ENCODE measurements at places on chromosomes 13 and 19.

GRCh38 chr19:53123400-53123799 is 9.3 kb downstream of the ZNF415 start:
- no peak for DNase-seq

DNA sequence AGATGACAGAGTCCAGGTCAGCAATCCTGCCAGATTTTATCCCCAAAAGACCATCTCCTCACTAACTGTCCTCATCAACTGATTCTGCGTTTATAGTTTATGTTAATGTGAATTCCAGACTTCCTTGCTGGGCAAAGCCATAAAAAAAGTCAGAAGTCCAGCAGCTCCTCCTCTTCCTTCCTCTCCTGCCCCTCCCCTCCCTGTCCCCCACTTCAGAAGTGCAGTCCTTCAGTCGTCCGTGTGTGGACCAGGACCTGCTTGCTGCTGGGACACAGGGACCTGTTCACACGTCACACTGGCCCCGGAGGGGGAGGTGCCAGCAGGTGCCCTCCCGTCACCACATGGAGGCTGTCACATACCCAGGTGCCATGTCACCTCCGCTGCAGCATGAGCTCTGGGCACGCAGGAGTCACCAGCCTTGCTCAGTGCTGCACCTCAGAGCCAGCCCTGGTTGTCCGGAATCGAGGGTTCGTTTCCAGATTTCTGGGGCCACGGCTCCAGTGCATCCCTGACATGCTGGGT is 4.0 kb upstream of the MCF2L start:
- no peak for DNase-seq

GRCh38 chr19:16571283-16571682 is 932 bp downstream of the SLC35E1 start:
- no peak for DNase-seq

DNA sequence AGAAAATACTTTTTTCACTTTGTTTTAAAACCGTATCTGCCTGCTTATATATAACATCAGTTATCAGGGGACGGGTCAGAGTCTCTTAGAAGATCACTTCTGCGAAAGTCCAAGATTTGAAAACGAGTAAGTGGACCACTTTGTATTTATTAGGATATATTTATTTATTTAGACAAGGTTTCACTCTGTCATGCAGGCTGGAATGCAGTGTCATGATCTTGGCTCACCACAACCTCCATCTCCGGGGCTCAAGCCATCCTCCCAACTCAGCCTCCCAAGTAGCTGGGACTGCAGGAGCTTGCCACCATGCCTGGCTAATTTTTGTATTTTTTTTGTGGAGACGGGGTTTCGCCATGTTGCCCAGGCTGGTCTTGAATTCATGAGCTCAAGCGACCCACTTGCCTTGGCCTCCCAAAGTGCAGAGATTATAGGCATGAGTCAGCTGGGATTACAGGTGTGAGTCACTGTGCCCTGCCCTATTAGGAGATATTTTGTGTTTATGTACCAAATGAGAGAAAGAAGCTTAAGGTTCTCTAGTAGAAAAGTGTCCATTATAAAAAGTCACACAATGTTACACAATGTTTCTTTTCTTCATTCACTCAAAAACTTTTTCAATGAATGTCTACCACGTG is 39.5 kb downstream of the RASL11A start:
- no peak for DNase-seq

GRCh38 chr19:51746731-51747130 is 4.9 kb downstream of the FPR1 start:
- DNase-seq = no peak

GRCh38 chr19:30144242-30144758 is 202.3 kb downstream of the URI1 start:
- DNase-seq = no peak

GRCh38 chr13:69601661-69602060 is 506.0 kb upstream of the ATXN8OS start:
- no peak for DNase-seq

DNA sequence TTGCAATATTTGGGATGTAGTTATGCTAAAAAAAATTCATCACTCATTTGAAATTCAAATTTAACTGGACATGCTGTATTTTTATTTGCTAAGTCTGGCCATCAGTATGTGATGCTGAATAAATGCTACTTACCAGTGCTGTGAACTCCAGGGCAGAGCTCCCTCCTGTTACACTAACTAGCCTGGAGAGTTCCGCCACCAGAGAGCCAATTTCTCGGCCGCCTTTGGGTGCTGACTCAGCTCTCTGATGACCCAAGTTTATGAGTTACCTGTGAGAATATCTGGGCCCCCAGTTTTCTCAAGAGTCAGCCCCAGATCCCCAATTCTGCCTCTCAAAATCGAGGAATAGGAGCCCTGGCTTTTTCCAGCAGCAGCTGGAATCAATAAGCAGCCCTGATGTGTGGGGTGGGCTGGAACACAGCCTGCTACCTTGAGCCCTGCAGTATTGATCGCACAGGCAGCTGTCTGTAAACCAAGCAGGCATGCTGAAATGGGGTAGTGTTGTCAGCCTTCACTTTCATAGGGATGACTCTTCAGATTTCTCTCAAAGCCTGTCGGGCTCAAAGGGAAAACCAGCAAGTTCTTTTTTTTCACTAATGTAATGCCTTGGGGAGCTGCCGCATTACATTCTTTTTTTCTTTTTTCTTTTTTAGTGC is 113.7 kb downstream of the DNAJC15 start:
- DNase-seq = no peak

DNA sequence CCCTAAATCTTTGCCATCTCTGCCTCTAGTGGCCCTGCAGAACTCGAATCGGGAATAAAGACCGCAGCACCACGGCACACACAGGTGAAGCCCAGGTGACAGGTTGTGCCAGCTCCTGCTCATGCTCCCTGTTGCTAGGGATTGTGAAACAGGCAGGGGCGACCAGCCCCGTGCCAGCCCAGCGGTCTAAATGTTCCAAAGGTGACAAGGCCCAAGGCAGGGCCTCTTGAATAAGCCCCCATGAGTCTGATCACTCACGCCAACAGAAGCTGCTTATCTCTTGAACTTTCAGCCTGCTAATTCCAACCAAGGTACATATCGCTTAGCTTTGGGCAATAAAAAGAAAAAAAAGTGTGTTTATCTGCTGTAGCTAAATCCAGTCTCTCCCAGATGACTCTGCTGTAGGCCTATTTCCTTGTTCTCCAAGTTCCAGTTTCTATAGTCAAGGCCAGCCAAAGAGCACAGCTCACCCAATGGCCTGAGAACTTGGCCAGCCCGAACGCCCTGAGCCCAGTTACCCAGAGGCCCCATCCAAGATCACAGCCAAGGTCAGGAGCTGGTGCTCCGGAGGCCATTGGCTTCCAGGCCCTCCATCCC is 191.1 kb upstream of the GPR12 start:
- DNase-seq = no peak

- peak; percentile 50 for DNase-seq
Observed at GRCh38 chr19:5578097-5578846, 10.5 kb upstream of the TINCR start.

- no peak for DNase-seq
Observed at GRCh38 chr13:30487075-30487470, 21.3 kb upstream of the HMGB1 start.

DNA sequence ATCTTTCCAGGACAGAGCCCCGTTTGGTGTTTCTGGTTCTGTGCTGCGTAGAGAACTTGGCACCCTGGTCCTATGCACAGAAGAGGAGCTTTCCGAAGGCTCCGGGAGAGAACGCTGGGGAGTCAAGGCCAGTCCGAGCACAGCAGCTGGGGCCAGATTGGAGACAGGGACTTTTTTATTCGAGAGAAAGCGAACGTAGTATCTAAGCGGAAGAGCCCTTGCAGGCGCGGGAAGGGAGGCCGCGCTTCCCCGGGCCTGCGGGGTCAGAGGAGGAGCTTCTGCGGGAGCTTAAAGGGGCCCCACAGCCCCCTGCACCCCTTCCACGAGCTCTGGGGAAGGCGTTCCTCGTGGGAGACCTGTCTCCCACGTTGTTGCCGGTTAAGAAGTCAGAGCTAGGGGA is 48.6 kb upstream of the ARHGEF7 start:
- DNase-seq = no peak

GRCh38 chr19:42450314-42450934 is 7.7 kb upstream of the CXCL17 start:
- DNase-seq = peak; percentile 72

GRCh38 chr13:26422036-26422435 is 135.4 kb upstream of the WASF3 start:
- DNase-seq = no peak

DNA sequence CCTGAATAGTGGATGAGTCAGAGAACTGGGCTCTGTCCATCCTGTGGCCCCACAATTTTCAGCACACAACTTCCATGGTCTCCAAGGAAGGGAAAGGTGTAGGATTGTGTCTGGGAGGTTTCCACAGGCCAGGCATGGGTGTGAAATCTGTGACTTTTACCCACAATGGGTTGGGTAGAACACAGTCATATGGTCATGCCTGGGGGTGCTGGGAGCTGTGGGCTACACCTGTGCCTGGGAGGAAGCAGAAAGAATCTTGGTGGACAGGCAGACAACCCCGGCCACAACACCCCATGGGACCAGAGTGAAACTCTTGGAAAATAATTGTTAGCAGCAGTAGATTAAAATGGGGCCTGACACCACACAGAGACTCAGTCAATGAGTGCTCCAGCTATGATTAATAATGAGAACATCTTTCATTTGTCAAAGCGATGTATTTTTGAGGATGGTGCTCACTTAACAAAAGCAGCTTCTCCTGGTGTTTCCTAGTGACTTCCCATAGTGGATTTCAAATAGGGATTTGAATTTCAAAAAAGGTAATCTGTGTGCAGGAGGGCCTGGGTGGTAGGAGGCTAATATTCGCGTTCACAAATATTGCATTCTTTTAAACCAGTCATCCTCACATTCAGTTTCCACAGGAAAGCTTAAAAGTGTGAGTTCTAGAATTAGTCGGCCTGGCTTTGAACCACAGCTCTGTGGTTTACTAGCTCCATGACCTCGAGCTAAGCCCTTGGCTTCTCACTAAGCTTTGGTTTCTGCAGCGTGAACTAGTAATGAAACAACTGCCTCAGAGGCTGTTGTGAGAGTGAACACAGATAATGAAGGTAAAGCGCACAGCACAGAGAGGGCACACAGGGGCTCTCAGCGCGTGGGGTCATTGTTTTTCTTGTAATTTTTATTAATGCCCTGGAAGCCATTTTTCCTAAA is 89.3 kb upstream of the UQCRFS1 start:
- DNase-seq = no peak

- peak; percentile 44 for DNase-seq
Observed at GRCh38 chr19:35868172-35868822, at the start of gene APLP1. Gene APLP1, plus strand, starts transcription at chr19:35868574. Its CDS starts 63 bp downstream, at chr19:35868637.

DNA sequence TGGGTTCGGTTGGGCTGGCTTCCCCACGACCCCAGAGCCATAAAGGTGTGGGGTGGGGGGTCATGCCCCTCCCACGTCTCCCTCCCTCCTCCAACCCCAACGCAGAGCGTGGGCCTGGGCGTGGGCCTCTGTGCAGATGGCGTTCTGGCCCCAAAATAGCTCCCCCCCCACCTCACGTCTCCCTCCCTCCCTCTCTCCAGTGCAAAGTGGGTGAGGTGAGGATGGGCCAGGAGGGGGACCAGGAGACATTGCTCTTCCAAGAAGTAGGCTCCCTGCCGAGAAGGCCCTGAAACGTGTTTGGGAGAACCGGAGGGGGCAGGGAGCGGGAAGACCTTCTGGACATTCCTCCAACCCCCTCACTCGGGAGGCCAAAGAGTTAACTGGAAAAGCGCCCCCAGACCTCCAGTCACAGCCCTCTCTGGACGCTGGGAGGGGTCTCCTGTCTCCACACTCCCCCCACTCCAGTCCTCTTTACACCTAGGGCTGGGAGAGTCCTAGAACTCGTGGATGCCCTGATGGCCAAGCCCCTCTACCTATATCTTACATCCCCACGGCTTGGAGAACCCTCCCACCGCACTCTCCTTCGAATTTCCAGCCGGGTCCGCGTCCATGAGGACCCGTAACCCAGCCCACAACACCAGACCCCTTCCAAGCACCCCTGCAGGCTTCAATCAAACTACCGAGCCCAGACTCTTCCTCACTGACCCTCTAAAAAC is 855 bp downstream of the UNC13A start:
- DNase-seq = no peak

GRCh38 chr13:102978168-102978567 is 88.0 kb downstream of the SLC10A2 start:
- no peak for DNase-seq

DNA sequence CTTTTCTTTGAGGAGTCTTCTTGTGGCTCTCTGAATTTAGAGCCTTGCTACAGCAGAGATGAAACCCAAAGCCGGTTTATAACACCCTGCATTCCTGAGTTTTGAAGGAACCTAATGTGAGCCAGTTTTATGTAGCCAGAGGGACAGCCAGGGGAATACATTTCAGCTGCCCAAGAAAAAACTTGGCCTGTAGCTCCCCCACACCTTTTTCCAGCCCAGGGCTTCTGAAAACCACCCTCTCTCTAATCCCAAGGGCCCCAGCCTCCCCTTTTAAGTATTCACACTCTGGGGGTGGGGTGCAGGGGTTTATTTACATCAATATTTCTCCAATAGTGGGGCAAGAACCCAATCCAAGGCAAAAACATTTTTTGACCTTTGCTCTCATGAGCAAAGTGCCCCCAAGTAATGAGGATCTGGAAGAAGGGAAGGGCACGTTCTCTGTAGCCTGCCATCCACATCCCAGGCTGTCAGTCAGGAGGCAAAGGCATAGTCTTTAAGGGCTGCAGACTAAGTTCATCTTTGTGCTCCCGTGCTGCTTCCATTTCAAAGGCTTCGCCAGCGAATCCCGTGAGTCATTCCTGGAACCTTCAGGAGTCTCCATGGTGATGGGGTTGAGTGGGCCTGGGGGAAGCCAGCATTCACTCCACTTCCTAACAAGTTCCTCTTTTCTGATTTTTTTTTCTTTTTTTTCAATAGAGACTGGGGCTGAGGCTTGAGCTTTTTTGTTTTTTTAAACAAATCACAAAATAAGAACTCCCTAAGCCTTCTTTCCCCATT is 33.2 kb upstream of the MEDAG start:
- no peak for DNase-seq

DNA sequence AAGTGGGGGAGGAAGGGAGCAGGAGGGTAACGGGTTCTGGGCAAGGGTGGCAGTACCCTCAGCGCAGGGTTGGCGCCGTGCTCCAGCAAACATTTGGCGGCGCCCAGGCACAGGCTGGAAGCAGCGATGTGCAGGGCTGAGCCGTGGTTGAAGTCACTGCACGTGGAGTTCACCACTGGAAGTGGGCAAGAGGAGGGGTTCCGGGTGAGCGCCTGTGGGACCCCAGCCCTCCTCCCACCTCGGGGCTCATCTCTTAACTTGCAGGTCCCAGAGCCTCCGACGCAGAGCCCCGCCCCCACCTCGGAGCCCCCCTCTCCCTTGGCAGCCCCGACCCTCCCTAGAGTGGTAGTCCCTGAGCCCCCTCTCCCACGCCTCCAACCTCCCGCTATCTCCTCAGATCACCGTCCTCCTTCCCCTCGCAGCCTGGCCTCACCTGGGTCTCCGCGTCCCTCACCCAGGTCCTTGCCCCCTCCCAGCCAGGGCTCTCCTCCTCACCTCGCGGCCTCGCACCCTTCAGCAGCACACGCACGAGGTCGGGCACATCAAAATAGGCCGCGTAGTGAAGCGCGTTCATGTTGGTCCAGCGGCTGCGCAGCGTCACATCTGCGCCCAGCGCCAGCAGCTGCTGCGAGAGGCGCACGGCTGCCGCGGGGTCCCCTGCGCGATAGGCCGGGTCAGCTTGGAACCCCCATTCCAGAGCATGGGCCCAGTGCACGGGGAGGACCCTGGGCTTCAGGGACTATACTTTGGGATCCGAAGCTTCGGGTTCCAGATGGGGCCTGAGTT is 6.4 kb downstream of the CLIP3 start:
- DNase-seq = no peak

GRCh38 chr13:49533591-49534269 is 38.0 kb downstream of the PHF11 start:
- no peak for DNase-seq

Measured in activated CD4-positive, alpha-beta T cell treated with anti-CD3 and anti-CD28 coated beads, Interleukin-2, amount 50 U/mL, for 24 hours (primary cell).